ENCODE measurements at places on chromosomes 11 and 22.

- no peak for DNase-seq
Measured at GRCh38 chr11:59164028-59164427, 7.9 kb upstream of the DTX4 start.

DNA sequence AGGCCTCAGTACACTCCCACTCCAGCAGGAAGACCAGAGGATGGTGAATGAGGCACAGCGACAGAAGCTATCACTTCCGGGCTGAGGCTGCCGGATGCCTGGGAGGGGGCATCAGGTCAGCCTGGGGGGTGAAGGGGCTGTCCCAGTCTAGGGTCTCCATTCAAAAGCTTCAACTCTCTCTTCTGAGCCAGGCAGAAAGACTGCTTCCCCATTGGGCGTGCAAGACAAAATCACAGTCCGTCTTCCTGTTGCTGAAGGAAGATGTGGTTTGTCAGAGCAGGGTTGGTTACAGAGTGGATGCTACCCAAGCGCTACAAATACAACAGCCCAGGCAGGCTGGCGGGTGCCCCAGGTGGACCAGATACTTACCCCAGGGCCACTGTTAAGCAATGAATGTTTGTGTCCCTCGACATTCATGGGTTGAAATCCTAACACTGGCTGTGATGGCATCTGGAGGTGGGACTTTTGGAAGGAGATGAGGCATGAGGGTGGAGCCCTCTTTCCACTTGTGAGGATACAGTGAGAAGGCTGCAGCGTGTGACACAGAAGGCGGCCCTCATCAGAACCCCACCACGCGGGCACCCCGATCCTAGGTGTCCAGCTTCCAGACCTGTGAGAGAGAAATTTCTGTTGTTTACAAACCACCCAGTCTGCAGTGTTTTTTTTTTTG, 12.0 kb downstream of the UPK3A start:
- DNase-seq: peak; percentile 55

GRCh38 chr11:132784441-132784840, 747.9 kb downstream of the OPCML start:
- no peak for DNase-seq

GRCh38 chr22:19082101-19082500, 40.1 kb downstream of the DGCR2 start:
- DNase-seq: no peak

DNA sequence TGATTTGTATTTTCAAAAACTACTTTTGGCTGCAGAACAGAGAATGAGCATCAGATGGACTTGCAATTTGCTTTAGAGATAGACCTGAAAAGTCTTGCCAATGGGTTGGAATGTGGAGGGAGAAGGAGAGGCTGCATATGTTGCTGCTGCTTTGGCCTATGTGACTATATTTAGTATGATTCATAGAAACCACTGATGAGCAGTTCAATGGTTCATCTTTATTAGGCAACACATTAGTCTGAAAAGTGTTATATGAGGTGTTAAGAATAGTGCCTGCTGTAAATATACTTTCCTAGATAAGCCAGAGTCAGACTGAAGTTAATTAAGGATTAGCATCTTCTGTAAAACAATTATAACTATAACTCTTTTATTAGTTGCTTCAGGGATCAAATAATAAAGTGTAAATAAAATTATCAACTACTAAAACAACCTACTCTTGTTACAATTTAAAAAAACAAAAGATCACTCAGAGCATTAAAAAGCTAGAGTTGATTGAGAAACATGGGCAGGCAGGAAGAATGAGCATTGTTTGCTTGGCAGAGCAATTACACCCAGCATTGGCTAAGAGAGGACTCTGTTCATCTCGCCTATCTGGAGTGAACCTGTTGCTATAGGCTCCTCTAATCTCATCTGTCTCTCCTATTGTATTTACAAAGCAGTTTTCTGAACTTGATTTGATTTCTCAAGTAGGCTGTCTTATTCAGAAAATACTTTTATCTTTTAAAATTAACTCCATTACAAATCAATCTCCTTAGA, 36.3 kb downstream of the HORMAD2 start:
- DNase-seq: no peak

- no peak for DNase-seq
Measured at GRCh38 chr22:49400136-49400940, 427.3 kb downstream of the BRD1 start.

DNA sequence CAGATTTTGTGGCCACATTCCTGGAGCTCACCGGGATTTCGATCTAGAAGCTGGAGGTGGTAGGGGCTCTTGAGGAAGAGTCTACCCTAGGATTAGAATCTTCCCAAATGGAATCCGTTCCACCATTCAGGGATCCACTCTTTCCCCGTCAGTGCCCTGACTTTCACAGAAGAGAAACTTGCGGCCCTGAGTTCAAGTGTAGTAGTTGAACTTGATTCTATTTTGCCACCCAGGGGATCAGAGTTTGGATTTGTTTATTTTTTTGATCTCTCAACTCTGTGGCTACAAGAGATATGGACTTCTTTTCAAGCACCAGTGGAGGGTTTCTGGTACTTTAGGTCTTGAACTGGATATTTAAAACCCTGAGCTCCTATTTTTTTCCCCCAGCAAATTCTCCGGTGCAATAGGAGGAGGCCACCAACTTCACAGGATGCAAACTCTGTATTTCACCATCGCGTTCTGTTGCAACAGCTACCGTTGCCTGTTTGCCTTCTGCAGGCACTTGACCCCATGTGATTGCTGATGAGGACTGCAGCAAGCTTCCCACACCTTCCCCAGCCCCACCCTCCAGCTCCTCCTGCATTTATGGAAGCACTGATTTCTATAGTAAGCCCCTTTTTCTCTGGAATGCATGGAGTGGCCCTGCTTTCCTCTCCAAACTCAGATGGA, 14.8 kb upstream of the MRGPRF start:
- DNase-seq: no peak

- no peak for DNase-seq
Measured at GRCh38 chr22:36258701-36259614, 6.0 kb downstream of the APOL1 start.

Measured in stimulated activated naive CD4-positive, alpha-beta T cell (primary cell).